Stimulated activated CD8-positive, alpha-beta memory T cell treated with anti-CD3 and anti-CD28 coated beads, Interleukin-15, amount 100 ng/mL, for 4 hours (primary cell): ENCODE measurements at places on chromosomes 2 and 18.

DNA sequence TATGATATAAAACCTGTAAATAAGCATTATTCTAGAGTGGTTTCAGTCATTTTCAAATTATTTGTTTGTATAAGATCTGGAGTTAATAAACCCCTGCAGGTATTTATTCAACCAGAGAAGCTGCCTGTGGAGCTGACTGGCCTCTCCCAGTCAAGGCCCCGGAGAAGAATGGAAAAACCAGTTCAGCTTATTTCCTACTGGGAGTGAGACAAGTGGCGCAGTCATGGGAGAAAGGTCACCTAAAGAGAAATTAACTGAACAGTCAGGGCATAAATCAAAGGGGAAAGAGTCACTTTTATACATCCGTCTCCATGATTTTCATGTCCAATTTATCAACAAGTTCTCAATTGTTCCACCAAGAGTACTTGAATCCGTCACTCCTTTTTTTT, 240.9 kb downstream of the RNF152 start:
- DNase-seq = no peak

DNA sequence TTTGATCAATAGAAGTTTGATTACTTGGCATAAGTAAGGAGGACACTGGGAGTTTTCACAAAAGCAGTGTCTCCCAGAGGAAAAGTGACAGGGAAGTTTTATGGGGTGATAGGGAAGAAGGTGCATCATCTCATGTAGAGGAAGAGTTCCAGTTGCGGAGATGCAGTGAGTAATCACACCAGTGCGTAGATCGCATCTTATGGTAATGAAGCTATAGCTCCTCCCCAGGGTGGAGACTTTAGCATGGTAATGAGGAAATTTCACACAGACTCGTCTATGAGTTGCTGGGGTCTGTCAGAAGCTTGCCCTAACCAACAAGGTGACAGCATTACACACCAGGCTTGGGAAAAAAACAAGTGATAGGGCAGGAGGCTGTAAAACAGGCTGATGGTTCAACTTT, 49.0 kb downstream of the KYNU start:
- no peak for DNase-seq

DNA sequence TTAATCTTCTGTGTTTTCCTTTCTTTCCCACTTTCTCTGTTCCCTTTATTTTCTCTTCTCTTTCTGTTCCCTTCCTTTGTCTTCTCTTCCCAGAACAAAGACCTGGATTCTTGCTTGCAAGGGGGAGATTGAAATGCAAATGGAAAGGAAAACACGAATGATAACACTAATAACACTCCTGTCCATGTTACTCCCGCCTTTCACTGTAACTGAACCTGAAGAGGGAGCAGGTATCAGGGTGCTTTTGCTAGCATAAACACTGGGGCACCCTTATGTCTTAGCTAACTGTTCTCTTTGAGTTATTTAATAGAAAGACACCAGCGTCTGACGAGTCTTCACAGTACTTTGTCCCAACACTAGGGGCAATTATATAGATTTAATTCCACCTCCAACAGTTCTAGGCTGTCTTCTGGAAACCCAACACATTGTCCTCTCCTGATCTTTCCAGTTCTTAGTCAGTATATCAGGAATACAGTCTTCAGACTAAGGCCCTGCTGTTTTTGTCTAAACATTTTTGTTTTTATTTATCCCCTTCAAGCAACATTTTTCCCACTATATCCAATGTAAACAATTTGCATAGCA, 99.2 kb downstream of the PTPRM start:
- DNase-seq = no peak

GRCh38 chr2:42238644-42239288, 69.6 kb downstream of the EML4 start:
- DNase-seq = no peak

- no peak for DNase-seq
These were observed 38.0 kb downstream of the NPC1 start for GRCh38 chr18:23548275-23548674.

DNA sequence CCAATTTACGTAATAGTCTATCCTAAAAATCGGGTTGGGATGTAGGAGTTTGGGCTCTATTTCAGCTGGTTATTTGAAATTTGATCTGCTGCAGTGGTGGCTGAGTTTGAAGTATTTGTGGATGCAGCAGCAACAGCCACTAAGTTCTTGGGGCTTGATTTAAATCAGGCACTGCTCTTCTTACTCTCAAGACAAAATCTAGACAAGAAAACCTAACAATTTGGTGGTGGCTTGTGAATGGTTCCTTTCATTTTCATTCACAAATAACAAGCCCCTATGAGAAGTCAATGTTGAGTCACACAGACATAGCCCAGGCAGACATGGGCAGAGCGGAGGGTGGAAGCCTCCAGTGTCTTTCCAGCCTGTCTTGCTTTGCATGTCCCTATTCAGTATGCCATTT, 199.3 kb downstream of the LTBP1 start:
- DNase-seq = no peak

DNA sequence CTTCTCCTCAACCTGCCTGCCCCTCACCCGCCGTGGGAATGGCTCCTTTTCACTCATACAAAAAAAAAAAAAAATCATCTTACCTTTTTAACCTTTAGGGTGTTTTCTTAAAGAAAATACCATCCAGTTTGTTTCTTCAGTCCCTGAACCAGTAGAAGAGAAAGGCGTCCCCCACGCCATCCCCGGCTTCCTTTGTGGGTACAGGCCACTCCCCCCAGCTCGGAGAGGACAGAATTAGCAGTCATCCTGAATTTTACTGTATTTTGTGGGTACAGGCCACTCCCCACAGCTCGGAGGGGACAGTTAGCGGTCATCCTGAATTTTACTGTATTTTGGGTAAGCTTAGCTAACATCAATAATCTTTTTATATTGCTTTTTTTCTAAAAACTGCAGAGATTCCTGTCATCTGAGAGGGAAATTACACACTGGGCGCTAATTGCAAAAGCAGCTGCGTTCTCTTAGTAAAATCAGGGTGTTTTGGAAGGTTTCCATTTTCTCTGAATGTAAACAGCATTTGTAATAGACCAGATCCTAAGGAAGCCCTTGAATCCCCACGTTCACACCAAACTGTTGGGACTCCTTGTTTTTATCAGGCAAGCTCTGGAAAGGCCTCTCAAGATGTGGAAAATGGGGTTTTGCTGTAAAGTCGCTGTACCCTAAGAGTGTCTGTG, 72.5 kb downstream of the NFATC1 start:
- DNase-seq = no peak

DNA sequence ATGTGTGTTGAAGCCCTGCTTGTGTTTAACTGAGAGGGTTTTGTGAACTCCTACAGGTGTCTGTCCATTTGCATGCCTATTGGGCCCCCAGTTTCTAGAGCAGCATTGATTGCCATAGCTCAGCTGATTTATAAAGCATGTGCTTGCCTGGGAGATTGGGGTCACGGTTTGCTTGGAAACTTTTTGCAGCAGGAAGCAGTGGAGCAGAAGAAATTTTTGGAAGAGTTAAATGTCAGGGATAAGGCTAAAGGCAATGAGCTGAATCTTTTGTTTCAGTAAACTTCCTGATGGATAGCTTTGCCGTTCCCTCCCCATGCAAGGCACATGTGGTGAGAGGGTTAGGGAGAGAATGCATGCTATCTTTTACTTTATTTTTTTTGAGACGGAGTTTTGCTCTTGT, 102.2 kb downstream of the PTPRM start:
- no peak for DNase-seq

GRCh38 chr18:79576686-79577351, 102.8 kb upstream of the CTDP1 start:
- DNase-seq = no peak

DNA sequence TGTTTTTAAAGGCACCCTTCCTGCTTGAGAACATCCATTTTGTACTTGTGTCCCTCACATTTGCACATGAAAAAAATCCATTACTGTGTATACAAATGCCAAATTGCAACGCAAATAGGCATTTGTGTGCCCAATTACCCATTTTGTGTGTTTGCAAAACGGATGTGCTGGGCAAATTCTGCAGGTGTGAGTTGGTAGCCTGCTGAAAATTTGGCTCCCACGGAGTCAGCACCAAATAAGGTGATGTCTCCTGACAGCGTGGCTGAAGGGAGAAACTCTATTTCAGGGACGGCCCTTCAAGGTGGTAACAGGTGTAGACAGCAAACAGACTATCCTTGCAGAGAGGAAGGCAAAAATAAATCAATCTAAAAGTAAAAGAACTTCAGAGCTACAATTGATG, 661.1 kb downstream of the BCL11A start:
- DNase-seq = no peak

DNA sequence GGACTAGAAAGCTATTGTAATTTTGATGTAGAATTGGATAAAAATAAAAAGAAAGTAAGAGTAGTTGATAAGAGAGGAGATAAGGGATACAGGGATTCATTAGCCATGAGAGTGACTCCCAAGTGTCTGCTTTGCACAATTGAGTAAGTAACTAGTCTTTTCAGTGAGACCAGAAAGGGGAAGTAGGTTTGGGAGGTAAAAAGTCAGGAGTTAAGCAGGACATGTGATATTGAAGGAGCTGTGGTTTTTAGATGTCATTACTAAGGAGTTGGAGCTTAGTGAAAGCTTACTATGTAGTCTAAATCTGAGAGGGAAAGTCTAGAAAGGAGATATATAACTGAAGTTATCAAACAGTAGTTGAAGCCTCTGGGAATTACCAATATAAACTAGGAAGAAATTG, 93.4 kb downstream of the SLC5A7 start:
- DNase-seq = no peak

- no peak for DNase-seq
These were observed 143.8 kb downstream of the MEIS1 start for GRCh38 chr2:66578687-66579106.

GRCh38 chr2:9336241-9336575, 87.1 kb downstream of the ITGB1BP1 start:
- DNase-seq = no peak
